ENCODE measurements at places on chromosomes 1 and 21. TPM values are rescaled to one million over a fixed set of nuclear protein-coding genes. Genes with fewer than 3 reads are reported as not detected.

SAMD11 gene
- total RNA-seq: not detected

RALGPS2 gene
- total RNA-seq: 2.1 TPM

C1orf226 gene
- 0.04 TPM for total RNA-seq

CEP170 gene
- 29.9 TPM for total RNA-seq

AMY1A gene
- total RNA-seq: not detected

CD1B gene
- not detected for total RNA-seq

FAM89A gene
- total RNA-seq: 12.1 TPM

ZFYVE9 gene
- total RNA-seq: 4.7 TPM

CYYR1 gene
- not detected for total RNA-seq

GPX7 gene
- total RNA-seq: 30.0 TPM

ACAP3 gene
- 38.8 TPM for total RNA-seq

EPHA10 gene
- total RNA-seq: 0.04 TPM

PTPRC gene
- total RNA-seq: 311 TPM

ATAD3C gene
- total RNA-seq: 0.53 TPM

GRCh38 chr1:229943988-229944743 is 122.9 kb upstream of the GALNT2 start:
- no peak for DNase-seq

- no peak for DNase-seq
These were observed 18.9 kb downstream of the PLCH2 start for GRCh38 chr1:2495026-2495425.

DNA sequence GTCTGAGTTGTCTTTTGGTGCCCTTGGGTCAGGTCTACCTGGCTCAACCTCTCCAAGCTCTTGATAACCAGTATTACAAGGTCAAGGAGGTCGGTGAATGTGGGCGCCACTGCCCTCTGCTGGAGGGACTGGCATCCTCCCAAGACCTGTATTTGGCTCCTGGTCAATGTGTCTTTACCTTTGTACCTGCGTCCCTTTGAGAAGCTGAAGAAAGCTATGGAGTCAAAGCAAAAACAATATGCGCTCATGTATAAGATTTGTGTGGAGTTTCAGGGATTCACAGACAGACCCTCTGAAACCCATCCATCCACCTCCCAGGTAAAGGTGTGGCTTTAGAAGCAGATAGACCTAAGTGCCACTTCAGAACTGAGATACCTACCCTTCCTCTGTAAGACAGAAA is 61.8 kb upstream of the NBL1 start:
- DNase-seq: peak; percentile 66

DNA sequence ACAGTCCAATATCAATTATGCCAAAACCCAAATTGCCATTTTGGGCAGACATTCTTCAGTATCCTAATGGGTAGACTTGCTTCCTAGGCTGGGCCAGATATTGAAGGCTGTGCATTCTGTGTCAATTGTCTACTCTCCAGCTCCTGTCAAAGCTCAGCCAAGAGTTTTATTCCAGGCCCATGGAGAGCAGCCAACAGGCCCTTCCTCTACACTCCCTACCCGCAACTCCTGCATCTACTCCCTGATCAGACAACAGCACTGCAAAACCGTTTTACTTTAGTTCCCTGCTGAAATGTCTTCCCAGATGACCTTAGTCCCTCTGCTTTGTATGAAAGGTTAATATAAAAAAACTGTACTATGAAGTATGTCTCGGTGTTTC is 6.6 kb upstream of the ADORA3 start:
- no peak for DNase-seq

- no peak for DNase-seq
These were observed 56.3 kb upstream of the HTR1D start for GRCh38 chr1:23273450-23274133.

- DNase-seq: no peak
These were observed 293.5 kb downstream of the MRPL39 start for GRCh38 chr21:25313829-25314228.

- DNase-seq: no peak
These were observed at the start of gene DMRTA2 for GRCh38 chr1:50422946-50423669. TSS of gene DMRTA2 (minus strand) at chr1:50423443. CDS start at chr1:50421536, 1,907 bp downstream.

GRCh38 chr1:234094172-234094571 is 189.7 kb downstream of the SLC35F3 start:
- no peak for DNase-seq

GRCh38 chr1:15851210-15852035 is 3.9 kb downstream of the SPEN start:
- no peak for DNase-seq

GRCh38 chr1:66402194-66402593 is 131.8 kb upstream of the SGIP1 start:
- no peak for DNase-seq

DNA sequence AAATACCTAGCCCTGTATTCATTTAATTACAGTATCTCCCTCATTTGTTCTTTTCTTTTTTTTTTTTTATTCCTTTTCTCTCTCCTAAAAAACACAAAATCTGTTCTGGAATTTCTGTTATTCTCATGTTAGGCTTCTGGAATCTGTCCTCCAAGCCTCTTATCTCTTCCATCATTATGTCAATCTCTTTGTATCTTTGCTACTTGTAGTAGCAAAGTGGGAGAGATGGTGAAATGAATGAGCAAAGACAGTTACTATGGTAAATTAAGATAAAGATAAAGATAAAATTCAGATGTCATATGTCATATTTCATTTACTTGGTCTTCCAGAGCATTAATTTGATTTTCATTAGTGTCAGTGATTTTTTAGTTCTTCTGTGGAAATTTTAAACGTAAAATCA is 155.1 kb downstream of the FGGY start:
- DNase-seq: no peak

GRCh38 chr1:157803851-157804250 is 16.1 kb downstream of the FCRL1 start:
- no peak for DNase-seq

GRCh38 chr1:111399792-111400610 is 27.5 kb downstream of the OVGP1 start:
- peak; percentile 19 for DNase-seq

DNA sequence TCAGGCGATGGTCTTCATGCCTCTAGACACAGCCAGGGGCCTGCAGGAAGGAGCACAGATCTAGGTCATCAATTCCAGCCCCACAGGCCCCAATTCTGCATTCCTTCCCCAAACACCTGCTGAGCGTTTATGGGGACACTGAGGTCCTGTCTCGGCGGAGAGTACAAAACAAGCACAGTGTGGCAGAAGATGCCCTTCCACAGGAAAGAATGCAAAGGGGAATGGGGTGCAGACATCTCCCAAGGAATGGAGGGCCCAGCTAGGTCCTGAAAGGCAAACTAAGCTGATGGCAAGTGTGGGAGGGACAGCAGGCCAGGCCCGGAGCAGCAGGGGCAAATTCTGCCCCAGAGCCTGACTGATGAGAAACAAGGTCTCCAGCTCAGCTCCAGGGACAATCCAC is 3.5 kb upstream of the S100A8 start:
- DNase-seq: no peak

GRCh38 chr21:15160136-15160535 is 95.3 kb upstream of the NRIP1 start:
- no peak for DNase-seq

DNA sequence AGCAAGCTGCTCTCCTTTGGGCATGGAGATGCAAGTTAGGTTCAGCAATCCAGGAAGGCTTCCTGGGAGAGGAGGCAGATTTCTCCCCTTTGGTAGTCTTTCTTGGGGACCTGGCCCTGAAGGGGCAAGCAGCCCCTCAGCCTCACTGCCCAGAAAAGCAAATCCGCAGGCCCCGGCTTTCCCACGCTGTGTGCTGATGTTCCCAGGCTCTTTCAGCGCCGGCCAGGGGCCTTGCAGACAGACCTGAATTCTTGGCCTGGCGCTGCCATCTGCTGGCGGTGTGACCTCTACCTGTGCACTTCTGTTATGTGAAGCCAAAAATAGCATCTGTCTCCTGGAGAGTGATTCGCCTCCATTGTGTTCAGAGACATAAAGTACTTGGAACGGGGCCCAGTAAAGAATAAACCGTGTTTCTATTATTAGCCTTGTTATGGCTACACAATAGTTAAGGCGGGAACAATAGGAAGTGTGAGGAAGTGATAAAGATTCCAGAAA is 64.8 kb downstream of the ALPL start:
- DNase-seq: no peak

DNA sequence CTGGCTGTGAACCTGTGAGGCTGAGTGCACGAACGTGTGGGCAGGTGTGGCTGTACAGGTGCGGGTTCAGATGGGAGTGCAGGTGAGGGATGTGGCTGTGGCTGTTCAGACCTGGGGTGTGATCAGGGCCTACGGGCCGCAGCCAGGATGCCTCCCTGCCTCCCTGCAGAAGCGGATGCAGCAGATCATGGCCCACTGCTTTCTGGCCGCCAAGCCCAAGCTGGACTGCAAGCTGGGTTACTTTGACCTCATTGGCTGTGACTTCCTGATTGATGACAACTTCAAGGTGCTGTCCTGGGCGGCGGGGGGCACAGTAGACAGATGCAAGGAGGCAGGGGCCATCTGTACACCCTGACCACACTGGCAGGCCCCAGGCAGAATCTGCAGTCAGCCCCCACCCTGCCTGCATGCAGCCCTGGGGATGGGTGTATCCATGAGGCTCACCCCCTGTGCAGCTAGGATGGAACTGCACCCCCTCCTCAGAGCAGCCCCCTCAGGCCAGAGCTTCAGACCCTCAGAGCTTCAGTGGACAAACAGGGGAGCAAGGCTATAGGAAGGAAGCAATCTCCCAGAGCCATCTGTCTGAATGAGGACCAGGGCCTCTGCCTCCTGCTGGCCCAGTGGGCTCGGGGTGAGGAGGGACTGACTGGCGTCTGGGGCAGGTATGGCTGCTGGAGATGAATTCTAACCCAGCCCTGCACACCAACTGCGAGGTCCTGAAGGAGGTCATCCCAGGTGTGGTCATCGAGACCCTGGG is 9.8 kb downstream of the TNFRSF18 start:
- no peak for DNase-seq

DNA sequence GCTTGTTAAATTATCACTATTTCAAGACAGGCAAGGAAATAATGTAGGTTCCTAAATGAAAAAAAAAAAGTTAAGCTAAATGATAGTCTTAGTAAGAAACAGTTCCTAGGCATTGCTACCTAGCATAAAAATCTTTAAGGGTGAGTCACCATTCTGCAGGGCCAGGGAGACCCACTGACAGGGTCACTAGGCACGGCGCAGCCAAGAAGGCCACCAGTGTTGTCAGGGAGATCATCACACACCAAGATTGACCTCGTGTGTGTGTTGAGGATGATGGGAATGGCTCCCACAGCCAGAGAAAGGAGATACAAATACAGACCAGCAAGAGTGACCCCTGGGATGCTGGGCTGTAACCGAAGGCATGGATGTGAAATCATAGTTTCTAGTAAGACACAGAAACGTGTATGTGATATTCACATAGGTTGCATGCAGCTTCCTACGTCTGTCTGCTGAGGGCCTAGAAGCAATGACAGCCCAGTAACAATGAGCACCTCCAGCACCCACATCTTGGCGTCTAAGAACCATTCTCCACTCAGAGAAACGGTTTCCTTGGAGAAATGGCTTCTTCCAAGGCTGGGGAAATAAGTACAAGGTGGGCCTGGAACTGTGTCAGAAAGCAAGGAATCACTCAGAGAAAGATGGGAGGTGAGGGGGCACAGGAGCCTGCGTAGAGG is 29.1 kb downstream of the RIPK4 start:
- DNase-seq: no peak

DNA sequence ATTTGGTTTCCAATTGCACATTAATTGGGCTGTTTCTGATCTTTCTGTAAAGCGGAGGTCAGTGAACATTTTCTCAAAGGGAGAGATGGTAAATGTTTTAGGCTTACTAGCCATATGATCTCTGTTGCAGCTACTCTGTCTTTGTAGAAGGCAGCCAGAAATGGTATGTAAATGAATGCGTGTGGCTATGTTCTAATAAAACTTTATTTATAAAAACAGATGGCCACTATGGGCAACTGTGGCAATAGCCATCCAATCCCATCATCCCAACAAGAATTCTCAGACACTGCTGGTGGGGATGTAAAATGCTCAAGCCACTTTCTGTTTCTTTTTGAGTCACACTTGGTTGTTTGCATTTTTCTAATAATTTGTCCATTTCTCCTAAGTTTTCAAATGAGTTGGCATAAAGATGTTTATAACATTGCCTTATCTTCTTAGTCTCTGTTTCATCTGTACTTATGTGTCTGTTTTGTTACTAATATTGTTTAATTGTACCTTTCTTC is 448.8 kb upstream of the VAMP3 start:
- no peak for DNase-seq

DNA sequence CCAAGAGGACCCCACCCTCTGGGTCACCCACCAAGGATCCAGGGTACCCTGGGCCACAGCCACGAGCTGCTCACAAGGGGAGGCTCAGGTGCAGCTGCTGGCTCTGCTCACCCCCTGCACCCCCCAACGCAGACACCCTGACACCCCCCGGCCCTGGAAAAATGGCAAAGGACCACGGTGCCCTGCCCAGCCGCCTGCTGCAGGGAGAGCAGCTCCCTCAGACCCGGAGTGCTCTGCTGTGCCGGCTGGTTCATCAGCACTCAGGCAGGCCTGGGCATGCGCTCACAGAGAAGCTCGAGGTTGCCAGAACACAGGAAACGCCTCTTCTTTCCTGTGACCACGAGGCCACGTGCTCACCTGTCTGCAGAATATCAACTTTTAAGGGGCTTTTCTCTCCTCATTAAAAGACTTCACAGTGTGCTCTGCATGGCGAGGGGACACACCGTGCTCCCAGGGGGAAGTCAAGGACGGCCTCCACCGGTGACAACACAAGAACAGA is 4.3 kb upstream of the C1QTNF12 start:
- peak; percentile 50 for DNase-seq

- no peak for DNase-seq
These were observed 73.1 kb downstream of the KIF1B start for GRCh38 chr1:10283318-10283984.

DNA sequence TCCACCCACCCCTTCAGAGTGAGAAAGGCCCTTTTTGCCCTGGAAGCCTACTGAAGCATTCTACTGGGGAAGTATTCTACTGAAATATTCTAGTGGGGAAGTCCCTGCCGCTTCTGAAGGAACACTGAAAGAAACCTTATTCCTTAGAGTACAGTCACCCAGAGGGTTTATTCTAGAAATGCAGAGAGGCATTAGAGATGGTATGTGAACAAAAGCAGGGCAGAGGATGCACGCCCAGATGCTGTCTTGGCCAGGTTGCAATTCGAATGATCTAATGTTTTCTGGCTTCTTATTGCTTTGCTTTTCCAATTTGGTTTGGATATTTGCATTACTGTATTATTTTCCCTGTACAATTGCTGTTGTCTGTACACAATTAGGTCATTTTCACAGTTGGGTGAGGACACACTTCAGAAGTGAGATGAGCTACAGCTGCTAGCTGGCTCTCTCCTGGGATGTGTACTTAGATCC is 37.1 kb downstream of the CCN1 start:
- no peak for DNase-seq

DNA sequence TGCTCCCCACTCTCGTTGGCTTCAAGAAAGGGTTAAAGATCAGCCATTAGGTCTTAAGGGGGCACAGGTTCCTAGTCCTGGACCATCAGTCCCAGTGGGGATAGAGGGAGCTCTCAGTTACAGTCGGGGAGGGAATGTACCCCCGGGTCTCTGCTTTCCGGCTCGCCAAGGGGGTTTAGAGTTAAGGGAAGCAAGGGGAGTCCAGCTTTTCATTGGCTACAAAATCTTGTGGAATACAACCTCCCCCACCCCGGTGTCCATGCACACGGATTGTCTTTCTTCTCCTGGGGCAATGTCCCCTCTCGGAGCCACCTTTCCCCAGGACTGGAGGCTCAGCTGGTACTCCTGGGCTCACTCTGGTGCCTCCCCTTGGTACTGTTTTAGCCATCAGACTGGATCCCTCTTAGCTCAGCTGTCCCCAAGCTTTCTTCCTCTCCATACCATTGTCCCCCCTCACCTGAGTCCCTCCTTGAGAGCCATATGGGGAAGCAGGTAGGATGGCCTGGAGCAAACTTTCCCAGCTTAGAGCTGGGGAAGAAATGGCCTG is at the start of gene A3GALT2:
A3GALT2 (minus strand) TSS at position 480 of the 547 bp plus-strand sequence; CDS start at position 480, 0 bp downstream.
- DNase-seq: no peak

- DNase-seq: no peak
These were observed 7.2 kb downstream of the CDA start for GRCh38 chr1:20596106-20596505.

All from CD8-positive, alpha-beta memory T cell (primary cell).